GM12865 (cell line): ENCODE measurements at places on chromosomes 1 and 21.

DNA sequence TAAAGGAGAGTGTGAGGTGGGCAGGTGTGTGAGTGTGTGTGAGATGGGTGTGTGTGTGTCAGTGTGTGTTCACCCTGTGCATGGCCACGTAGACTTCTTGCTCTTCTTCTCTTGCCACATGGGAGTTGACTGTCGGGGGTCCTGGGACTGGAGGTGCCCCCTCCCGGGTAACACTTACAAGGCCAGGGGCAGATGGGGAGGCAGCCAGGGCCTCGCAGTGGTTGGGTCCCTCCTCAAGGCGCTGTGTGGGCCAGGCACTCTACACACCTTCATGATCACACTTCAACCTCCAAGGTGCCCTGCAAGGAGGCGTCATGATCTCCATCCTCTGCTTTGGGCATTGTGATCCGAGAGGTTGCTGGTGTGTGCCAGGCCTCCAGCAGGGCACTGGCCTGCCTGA, 2.3 kb downstream of the PLA2G2F start:
- no peak for DNase-seq

GRCh38 chr1:113935970-113936369, 6.8 kb downstream of the HIPK1 start:
- DNase-seq = no peak

DNA sequence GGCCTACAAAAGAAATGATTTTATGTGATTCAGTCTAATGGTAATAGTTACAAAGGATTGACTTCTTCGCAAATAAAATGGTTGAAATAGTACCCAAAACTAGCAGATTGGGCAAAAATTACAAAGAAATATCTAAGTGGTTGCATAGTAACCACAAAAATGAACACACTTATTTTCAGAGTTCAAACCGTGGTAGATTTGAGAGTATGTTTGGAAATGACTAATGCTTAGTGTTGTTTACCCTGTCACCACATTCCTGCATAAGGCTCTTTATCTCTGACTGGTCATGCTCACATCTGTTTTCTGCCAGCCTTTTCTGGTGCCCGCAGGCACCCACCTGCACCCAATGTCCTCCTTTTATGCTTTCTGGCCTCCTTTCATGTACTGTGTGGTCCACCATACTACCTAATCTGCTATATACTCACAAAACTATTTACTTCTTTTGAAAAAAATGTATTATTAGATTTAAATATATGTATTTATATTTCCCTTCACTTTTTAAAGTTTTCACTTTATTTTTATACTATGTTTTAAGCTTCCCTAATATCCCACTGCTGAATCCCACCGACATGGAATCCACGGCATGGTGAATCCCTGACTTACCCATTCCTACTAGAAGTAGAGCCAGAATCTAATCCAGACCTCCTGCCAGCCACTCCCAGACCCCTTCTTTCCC, 30.3 kb downstream of the PTPRC start:
- peak; percentile 83 for DNase-seq

DNA sequence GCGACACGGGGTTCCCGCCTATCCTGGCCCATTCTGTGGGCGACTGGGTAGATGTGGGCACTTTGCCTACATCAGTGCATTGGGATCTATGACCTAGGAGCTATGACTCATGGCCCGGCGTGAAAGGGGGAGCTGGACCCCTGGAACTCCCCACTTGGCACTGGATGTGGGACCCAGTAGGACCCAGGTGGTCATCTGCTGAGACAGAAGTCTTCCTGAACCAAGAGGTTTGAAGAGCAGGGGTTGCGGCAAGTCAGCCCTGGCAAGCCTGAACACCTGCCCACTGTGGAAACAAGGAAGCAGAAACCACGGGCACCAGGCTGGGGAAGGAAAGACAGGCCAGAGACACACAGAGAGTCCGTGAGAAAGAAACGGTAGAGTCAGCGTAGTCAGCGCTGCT, 656.7 kb downstream of the AJAP1 start:
- no peak for DNase-seq

DNA sequence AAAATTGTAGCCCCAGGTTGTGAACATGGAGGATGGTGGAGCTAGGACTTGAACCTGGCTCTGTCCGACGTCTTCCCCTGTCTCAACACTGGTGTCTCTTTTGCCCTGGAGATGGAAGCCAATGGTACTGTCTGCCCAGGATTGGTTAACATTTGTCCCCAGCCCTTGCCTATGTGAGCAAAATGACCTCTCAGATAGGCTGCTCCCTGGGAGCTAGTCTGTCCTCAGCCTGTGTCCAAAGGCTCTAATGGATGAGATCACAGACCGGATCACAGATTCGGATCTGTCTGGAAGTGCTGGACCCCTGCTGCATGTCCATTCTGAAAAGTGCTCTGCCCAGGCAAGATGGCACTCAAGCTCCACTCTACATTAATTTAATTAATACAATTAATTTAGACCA, 394.4 kb upstream of the VAMP3 start:
- no peak for DNase-seq

DNA sequence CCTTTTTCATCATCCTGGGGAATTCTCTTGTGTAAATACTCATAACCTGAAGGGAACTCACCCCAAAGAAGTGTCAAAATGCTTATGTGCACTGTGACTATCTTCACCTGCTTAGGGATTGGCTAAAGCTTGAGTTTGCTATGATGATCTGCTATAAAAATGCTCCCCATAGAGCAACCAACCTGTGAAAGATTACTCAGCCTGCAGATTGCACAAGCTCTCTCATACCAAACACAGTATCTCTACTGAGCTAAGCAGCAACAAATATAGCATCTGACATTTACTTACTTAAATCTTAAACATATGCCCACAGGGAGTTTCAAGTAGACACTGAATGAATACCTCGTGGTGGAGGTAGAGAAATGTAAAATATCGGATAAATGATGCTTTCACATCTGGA, 725.8 kb downstream of the MRPL39 start:
- no peak for DNase-seq

DNA sequence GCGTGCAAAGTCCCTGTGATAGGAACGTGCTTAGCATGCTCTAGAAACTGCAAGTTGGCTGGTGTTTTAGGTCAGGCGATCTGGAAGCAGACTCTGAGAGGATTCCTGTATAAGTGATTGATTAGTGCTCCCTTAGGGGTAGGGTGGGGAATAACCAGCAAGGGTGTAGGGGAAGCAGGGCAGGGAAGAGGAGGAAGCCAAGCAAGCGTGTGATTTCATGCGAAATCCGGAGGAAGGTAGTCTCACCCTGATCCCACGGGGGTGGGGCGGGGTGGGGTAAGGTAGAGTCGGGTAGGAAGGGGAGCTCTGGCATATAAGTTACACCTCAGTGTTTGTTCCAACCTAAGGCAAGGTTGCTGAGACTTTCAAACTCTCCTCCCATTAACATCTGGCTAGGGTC, 24.9 kb upstream of the CTPS1 start:
- DNase-seq = no peak

DNA sequence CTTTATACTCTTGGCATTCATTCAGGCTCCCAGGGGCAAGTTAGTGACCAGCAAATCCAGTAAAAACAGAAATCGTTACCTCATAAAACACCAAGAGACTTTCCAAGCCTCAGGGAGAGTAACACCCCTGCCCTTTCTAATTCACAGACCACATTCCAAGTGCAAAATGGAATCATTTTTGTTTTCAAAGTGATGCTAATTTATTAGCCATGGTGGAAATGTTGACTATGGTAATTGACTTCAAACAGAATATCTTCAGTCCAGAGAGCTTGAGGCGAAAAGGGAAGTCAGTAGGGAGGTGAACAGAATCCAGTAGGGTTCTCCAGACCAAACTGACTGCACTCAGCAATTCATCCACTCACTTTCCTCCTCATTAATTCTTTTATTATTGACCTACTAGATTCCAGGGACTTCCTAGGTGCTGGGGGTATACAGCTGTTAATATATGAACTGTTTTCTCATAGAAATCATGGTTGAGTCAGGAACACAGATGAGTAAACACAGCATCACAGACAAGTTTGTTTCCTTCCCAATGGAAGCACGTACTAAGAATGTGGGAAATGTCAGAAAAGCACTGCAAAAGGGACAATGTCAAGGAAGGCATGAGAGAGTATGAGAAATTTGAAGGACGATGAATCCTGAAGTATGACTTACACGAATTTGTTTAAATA, 388.5 kb upstream of the C1orf87 start:
- no peak for DNase-seq

DNA sequence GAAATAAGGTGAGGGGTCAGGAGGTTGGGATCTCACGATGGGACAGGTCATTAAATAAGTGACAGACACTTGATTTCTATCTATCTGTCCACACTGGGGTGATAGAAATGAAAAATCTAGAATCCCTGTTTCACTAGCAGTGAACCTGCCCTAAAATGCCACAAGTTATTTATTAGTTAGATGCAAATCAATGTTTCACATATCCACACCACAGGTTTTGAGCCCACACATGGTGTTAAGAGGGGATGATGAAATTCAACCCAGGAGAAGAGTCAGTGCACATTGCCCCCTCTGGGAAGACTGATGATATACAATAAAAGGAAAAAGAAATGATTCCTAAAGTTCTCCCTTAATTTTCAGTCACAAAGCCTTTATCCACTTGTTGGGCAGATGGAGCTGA, 10.1 kb upstream of the NTPCR start:
- DNase-seq = no peak

GRCh38 chr1:229402993-229403392, 30.9 kb downstream of the ACTA1 start:
- no peak for DNase-seq

GRCh38 chr1:110452330-110452729, 1.4 kb downstream of the PROK1 start:
- DNase-seq = no peak

DNA sequence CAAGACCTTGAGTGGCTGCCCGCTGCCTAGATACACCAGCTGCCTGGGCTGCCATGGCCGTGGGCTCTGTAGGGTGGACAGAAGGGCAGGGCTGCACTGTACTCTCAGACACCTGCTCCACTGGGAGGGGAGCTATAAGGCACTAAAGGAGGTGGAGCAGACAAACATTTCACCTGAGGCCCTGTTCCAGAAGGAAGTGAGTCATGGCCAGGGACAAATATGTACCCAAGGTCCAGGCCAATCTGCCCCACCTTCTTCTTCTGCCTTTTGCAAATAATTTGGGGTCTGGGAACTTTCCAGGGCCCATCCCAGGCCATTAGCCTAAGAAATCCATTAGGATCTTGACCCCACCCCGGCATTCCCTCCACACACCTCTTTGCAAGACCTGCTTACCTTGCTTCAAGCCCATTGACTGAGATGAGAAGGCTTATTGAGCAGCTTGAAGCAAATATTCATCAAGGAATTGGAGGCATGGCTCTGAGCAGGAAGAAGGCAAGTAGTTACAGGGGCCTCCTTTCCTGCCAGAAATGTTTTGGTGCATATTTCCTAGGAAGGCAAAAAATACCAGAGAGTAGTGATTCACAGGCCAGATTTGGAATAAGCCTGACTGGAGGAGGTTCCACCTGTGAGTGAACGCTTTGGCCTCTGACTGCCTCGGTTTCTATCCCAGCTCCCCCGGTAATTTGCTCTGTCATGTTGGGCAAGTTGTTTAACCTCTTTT, at the start of gene CAPN8:
CAPN8 (minus strand) TSS at position 110 of the 721 bp plus-strand sequence; CDS start at position 55, 55 bp downstream.
- DNase-seq = no peak

GRCh38 chr21:25717491-25718147, 17.1 kb downstream of the ATP5PF start:
- no peak for DNase-seq

GRCh38 chr1:54010415-54011117, 7.4 kb downstream of the LDLRAD1 start:
- DNase-seq = no peak

GRCh38 chr1:31310198-31310597, 13.4 kb downstream of the ZCCHC17 start:
- DNase-seq = no peak
